ELF-1 (cell line): ENCODE measurements at places on chromosomes 13 and 19.

DNA sequence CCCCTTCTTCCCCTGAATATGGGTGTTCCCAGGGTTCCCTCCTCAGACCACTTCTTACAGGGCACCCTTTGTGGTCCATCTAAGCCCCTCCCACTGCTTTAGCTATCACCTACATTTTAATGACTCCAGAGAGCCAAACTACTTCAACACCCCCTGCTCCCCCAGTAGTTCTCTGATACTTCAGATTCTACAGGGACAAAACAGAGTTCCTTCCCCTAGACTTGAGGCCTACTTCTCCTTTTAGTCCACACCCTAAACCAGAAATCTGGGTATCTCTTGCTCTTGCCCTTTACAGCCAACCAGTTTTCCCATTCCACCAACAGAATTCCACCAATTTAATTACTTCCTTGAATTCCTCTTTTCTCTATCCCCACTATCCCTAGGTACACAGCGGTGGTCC, 107.2 kb downstream of the KCNRG start:
- DNase-seq, result no peak

DNA sequence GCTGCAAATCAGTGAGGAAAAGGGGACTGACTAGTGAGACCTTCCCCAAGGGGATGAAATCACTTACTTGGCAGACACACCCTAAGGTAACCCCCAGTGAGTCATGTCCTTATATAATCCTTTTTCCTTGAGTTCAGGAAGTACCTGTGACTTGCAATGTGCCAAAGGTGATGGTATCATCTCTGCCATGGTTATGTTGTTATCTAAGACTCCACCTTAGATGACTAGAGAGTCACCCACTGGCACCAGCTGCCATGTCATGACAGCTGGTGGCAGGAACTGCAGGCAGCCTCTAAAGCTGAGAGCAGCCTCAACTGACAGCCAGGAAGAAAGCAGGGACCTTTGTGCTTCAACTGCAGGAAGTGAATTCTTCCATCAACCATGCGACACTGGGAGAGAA, 12.5 kb downstream of the PBX4 start:
- no peak for DNase-seq

DNA sequence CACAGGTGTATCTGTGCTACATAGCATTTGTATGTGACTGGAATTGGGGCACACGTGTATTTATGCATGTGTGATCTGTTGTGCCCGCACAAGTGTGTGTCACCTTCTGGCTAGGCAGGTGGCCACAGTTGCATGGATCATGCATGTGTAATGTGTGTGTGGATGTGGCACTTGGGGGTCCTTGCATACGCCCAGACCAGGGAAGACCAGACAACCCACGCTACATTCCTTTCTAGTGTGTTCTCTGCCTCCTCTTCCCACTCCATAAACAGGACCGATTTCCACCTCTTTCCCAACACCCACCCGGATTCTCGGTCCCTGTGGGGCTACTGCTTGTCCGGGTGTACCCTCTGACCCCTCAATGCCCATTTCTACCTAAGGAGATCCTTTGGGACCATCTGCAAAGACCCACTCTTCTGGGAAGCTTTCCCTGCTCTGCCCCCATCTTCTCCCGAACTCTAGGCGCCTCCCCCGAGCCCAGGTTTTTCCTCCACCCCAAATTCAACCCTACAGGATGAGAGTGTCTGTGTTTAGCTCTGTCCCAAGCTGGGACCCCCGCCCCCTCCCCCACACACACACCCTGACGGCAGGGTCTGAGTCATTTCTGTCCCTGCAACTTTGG, 12.3 kb downstream of the STAP2 start:
- no peak for DNase-seq

- DNase-seq, result peak; percentile 95
These were observed 493 bp upstream of the PDE4A start for GRCh38 chr19:10419646-10420443.

DNA sequence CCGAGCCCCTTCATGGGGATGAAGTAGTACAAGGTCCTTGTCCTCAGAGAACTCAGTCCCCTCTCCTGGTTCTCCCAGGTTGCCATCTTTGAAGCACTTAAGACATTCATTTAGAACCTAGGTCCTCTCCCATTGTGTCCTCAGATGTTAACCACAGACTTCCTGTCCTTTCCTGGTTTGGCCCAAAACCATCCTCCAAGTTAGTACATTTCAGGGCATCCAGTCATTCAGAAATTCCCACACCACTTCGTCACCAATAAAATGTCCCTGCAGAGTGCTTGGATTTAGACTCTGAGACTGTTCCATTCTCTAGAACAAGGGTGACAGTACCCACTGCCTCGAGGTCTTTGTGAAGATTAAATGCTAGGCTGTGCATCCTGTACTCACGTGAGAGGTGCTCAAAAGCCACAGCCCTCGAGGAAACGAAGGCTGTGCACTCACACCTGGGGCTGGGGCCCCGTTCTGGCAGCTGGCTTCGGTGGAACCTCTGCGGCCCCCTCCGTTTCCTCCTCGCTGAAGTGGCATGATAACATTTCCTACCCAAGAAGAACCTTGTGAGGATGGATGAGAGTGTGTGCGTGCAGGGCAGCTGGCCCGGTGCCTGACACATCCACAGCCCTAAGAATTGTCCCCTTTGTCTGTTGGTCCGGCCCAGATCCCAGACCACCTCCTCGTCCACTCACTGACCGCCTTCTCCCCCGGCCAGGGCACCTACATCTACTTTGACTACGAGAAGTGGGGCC, 4.7 kb downstream of the LENG1 start:
- DNase-seq, result no peak

GRCh38 chr19:34976611-34977010, 12.6 kb upstream of the ZNF792 start:
- no peak for DNase-seq

DNA sequence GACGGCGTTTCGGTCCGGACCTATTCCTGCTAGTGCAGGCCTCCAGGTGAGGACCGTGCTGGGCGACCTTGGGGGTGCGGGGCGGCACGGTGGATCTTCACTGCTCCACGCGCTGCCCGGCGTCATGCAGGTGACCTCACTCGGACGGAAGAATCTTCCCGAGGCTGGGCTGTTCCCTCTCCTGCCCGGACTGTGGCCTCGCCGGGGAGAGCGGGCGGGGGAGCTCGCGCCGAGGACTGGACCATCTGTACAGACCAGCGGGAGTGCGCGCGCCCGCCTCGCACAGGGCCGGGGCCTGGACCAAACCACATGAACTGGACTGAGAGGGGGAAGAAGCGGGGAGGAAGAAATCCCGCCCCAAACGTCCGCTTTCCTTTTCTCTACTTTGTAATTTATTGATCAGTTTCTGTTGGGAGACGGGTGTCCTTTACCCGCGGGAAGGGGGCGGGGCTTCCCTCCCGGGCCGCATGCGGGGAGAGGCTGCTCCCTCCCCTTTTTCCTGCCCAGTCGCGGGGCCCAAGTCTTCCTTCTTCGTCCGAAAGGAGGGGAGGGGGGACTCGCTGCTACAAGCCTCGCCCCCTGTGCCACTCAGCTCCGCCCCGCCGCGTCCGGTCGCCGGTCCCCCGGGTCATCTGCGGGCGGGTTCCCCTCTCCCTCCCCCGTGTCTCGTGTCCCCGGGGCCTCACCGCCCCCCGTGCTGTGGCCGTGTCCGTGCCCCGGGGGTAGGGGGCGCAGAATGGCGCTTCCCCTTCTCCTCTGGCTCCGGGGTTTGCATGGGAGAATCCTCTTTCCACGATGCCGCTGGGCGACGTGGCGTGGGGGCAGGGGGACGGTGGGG, 4.9 kb downstream of the HRC start:
- peak; percentile 93 for DNase-seq

GRCh38 chr19:56309511-56310185, 5.0 kb downstream of the ZSCAN5A start:
- peak; percentile 86 for DNase-seq

DNA sequence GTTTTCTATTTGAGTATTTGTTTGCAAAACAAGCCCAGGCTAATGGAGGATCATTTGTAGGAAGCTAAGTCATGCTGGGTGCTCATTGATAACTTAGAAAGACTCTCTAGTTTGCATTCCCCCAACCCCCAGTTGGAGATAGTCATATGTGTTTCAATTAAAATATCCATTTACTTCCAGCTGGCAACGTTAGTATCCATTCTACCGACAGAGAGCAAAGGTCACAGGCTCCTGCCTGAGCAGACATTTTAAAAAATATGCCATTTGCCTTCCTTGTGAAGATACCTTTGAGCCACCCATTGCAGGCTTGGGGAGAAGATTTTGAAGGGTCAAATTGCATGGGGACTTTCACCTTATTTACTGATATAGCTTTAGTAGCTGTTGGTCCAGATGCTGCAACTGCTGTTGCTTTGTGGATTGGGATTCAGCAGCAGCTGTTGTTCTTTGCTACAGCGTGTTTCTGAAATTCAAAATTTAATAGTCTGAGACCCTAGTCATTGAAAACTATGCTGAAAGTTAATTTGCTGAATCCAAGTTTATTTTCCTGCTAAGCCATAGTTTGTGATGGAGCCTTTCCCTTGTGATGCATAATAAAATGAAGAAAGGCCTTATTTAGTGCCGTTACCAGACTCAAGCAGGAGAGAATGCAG, 335.1 kb downstream of the GPC6 start:
- DNase-seq, result no peak

DNA sequence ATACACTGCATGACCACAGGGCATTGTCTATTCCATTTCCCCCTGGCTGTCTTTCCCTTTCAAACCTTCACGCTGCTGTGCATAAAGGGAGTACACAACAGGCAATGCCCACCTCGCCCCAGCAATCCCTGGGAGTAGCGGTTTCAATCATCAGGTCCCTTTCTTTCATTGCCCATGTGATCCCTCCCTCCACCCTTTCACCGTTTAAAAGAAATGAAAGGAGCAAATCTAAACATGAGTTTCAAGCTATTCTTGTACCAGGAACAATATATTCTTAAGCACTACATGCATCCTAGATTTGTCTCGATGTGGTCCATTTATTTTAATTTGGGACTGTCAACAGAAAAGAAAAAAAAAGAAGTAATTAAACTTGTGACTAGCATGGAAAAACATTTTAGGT, 123.4 kb upstream of the ARGLU1 start:
- DNase-seq, result no peak

DNA sequence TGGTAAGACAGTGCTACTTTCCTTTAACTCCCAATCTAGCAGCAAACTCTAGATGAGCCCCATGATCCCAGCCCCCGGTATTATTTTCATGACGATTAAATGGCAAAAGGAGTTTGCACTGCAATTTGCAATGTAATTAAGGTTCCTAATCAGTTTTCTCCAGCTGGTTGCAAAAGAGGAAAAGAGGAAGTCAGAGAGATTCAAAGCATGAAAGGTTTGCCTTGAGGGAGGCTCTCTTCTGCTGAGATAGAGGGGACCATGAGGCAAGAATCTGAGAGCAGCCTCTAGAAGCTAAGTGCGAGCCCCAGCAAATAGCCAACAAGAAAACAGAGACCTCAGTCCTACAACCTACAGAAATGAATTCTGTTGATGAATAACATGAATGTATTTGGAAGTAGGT, 527.1 kb downstream of the UQCRFS1 start:
- DNase-seq, result no peak

GRCh38 chr13:51333826-51334225, 5.7 kb upstream of the SERPINE3 start:
- no peak for DNase-seq

DNA sequence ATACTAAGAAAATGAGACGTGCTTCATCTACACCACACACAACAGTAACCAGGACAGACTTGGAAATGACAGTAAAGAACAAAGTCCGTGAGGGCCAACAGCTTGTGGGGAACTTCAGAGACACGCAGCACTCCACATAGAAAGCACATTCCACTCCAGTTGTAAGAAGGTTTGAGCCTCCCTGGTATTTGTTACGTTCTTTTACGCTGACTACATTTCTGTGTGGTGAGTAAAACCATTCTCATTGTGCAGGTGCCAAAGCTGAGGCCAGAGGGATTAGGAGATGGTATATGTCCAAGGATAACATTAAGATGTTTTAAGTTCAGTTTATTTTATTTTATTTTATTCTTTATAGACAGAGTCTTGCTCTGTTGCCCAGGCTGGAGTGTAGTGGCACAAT, 1189.9 kb downstream of the UQCRFS1 start:
- DNase-seq, result no peak

DNA sequence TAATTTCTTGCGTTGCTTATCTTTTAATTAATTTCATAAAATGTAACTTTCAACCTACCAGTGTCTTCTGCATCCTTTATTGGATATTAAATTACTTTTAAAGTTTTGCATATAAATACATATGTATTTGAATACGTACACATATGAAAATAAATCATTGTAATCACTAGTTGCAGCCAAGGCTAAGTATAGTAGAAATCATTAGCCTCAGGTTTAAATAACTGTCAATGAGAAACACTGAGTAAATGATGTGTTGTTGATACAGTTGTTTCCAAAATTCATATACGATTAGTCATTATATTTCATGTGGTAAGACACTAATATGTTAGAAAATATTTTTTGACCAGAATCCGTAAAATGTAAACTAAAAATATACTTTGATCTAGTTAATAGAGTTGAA, 1267.1 kb upstream of the PCDH20 start:
- DNase-seq, result no peak

DNA sequence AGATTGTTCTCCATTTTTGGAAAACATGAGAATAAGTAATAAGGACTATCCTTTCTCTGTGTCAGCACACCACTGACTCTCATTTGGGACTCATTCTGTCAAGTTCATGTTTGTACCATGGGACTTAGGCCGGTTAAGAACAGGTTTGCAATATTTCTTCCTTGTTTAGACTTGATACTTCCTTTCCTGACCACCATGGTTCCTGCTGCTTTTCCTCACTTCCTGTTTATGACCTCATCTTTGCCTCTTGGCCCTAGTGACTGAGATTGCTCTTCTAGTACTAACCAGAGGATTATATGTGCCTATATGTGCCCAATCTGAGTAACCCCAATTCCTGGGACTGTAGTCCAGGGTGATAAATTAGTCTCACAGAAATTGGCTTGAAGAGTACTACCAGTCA, 32.5 kb upstream of the NDFIP2 start:
- no peak for DNase-seq

GRCh38 chr13:98485561-98485960, 91.3 kb downstream of the STK24 start:
- DNase-seq, result no peak

- no peak for DNase-seq
These were observed 445.8 kb downstream of the SUCLA2 start for GRCh38 chr13:47555235-47555634.

- DNase-seq, result no peak
These were observed 6.1 kb downstream of the SOX21 start for GRCh38 chr13:94706101-94706842.

- DNase-seq, result no peak
These were observed 178.8 kb upstream of the KL start for GRCh38 chr13:32837307-32837972.

GRCh38 chr13:22262001-22262885, 591.4 kb downstream of the FGF9 start:
- DNase-seq, result no peak

DNA sequence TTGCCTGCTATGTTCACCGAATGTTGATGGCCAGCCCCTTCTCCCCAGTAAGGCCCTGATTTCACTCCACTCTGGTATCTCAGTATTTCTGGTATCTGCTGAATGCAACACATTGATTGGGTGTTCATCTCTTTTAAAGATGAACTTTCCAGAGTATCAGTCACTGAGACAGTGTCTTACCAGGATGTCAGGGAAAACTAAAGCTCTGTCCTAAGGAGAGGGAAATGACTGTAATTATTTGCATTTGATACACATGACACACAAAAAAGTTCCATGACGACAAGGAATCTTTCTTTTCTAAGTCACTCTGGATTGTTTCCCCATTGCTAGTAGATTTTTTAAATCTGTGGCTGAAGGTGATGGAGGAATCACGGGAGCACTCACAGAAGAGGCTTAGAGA, 2.2 kb downstream of the GPC5 start:
- DNase-seq, result no peak

- no peak for DNase-seq
These were observed 513.7 kb downstream of the GPC6 start for GRCh38 chr13:93740334-93740733.

- DNase-seq, result no peak
These were observed 9.8 kb downstream of the IRF3 start for GRCh38 chr19:49655570-49656455.
